ENCODE measurements at places on chromosomes 12 and 14.

DNA sequence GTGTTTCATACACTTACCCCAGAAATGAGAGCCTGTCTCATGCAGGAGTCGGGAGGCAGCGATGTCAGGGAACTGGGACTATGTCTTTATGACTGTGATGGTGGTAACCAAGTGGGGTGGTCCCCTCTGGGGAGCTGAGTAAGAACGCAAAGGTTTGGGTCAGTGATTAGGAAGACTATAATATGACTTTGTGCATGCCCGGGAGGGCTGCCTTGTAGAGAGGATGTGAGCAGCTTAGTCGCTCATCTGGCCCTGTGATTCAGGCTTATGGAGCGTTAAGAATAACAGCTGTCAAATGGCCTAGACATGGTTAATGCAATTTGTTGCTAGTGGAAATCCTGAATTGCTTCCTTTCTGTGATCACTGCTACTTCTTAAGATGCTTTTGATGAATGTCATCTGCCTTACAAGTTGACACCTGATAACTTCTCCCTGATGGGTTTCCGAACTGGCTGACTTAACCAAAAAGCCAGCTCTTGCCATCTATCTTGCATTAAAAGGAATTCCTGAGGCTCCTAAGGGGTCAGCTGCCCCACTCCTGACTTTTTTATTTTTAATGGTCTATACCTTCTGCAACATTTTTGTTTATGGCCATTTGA is 35.4 kb upstream of the AACS start:
- DNase-seq: no peak

DNA sequence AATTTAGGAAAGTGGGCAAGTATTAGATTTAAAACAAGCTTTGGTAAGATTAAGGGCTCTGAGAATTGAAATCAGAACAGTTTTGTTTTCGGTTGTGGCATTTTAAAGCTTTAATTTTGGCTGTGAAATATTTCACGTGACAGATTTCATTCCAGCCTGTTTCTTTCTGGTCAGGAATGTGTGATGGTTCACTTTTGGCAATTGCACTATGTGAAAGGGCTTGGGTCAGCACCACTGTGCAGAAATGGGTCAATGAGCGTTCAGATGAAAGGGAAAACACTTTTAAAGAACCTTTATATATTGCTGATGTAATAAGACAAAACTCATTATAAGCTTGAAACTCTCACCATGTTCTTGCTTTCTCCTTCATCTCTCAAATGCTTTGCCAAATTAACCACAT is 17.1 kb downstream of the NUBPL start:
- no peak for DNase-seq

GRCh38 chr14:75221797-75222196 is 45.4 kb upstream of the TMED10 start:
- DNase-seq: no peak

DNA sequence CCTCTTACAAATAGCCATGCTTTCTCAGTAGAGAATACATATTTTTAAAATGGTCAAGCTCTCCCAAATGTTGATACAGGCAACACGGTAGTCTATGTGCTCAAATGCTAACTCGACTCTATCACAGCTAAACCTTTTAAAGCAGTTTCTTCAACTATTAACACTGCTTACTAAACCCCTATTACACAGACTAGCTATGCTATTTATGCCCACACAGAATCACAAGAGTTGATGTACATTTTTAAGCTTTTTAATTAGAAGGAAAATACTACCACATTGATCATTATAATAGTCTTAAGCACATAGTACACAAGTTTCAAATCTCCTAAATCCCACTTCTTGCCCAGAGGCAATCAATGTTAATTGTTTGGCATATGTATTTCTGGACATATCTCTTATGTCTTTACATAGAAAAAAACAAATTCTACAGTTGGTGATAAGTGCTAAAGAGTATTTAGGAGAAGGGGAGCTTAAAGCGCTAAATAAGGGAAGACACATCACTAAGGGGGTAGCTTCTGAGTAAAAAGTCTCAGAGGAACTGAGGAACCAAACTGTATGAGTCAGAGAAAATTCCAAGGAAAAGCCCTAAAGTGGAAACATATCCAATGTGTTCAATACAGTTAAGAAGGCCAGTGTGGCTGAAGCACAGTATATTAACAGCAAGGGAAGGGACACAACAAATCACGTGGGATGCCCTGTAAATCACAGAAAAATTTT is 13.7 kb downstream of the HNRNPC start:
- no peak for DNase-seq

DNA sequence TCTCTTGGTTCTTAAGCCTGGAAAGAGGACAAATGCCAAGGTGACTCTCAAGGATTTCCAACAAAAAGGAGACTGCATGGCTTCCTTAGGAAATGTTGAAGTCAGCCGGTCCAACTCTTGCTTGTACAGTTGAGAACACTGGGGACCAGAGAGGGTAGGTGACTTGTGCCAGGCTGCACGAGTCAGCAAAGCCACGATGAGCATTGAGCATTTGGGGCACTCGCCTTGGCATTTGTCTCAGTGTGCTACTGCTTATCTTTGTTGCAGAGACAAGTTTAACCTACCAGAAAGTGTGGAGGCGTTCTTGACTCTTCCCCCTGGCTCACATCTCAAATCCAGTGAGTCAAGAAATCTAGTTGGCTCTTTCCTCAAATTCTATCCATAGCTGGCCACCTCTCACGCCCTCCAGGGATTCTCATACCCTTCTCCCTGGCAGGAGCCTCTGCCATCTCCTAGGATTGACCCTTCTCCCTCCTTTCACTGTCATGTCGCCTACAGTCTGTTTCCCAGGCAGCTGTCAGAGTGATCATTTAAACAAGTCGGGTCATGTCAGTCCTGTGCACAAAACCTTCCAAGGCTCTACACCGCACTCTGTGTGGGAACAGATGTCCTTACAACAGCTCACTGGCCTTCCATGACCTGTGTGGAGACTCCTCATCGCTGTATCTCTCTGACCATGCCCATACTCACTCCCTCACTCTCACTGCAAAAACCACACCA is 17.2 kb upstream of the KRT83 start:
- no peak for DNase-seq

GRCh38 chr12:75923964-75924666 is 107.5 kb downstream of the PHLDA1 start:
- no peak for DNase-seq

- no peak for DNase-seq
These were observed 80.6 kb downstream of the GLT1D1 start for GRCh38 chr12:128933926-128934325.

GRCh38 chr14:23418021-23418420 is 9.9 kb upstream of the MYH6 start:
- DNase-seq: no peak

- DNase-seq: no peak
These were observed 87.5 kb downstream of the SETD3 start for GRCh38 chr14:99393059-99393655.

GRCh38 chr14:35368583-35369392 is 35.8 kb downstream of the NFKBIA start:
- DNase-seq: no peak

DNA sequence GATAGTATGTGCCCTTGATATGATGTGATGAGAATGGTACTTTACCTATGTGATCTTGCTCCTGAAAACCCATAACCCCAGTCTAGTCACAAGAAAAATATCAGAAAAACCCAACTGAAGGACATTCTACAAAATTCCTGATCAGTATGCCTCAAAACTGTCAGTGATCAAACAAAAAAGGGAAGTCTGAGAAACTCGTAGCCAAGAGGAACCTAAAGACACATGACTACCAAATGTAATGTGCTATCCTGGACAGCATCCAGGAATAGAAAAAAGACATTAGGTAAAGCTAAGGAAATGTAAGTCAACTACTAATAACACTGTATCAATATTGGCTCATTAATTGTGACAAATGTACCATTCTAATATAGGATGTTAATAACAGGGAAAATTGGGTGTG is 4.1 kb upstream of the WIF1 start:
- no peak for DNase-seq

GRCh38 chr14:23446291-23446851 is 10.9 kb upstream of the MYH7 start:
- no peak for DNase-seq

DNA sequence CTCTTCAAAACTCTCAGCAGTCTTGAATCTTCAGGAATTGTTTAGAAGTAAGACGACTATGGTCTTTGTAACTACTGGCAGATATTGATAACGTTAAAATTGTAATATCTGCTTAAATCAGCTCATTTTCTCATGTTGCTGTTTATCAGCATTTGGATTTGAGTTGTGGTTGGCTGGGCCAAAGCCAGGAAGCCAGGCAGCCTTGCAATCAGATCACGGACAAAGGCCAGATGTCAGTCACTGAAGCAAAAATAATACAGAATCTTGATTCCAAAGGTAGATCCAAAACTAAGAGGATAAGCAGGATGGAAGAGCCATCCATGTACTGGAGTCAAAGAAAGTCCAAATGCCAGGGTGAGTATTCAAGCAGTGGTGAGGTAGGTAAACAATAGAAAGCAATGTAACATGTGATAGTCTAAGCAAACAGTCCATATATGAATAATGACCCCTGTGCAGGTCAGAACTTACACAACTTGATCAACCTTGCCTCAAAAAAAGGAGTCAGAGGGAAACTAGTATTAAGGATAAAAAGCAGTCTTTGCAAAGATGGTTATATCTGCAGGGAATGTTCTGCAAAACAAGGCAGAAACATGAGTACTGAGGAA is 95.8 kb upstream of the RAP1B start:
- DNase-seq: no peak
